ENCODE measurements at places on chromosomes 16 and 17. TPM values are rescaled to one million over a fixed set of nuclear protein-coding genes. Genes with fewer than 3 reads are reported as not detected.

DHRS13 gene
- 7.9 TPM for total RNA-seq

DNA sequence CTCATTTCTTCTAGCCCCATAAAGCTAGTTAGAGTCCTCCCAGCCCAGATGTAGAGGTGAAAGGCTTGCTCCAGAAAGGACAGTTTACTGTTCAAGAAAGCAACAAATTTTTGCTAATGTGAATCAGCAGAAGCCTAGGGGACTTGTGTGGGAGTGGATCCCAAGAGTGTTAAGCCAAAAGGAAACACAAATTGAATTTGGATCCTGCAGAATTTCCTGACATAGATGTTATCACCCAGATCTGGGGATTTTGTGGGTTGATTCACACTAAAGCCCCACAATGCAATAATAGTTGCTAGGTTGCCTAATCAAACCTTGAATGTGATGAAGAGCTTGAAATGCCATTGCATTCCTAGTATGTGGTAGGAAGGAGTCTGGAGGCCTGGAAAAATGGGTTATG lies 135.2 kb upstream of the HS3ST3A1 start:
- no peak for DNase-seq

- DNase-seq = no peak
Observed at GRCh38 chr16:74192281-74192797, 104.3 kb upstream of the PSMD7 start.

DNA sequence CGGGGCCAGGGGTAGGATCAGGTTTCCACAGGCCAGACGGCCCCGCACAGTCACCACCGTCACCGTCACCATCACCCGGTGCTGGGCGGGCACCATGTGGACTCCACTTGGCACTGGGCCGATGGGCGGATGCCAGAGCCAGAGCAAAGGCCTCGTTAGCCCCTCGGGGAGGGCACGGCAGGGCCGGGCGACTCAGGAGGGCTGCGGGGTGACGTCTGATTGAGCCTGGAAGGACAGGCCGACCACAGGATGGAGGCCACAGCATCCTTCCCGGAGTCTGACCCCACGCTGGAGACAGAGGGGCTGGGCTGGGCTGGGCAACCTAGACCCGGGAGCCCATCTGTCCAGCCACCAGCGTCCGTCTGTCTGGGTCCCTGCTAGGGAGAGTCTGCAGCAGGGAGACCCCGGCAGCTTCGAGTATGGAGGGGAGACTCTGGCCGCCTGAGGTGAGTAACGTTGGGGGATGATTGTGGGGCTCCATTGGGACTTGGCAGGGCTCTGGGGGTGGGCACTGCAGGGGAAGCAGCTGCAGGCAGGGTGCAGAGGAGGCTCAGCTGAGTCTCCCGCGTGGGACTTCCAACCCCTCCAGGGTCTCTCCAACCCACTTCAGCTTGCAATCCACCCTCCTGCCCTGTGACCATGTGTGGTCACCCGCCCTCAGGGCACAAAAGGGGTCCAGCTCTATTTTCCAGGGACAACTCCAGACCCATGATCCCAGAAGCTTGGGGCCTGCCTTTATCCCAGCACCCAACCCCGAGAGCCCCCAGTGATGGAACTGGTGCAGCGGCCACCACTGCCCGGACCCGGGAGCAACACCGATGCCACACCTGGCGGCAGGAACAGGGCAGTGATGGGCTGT lies 22.6 kb downstream of the SLC25A10 start:
- no peak for DNase-seq

DNA sequence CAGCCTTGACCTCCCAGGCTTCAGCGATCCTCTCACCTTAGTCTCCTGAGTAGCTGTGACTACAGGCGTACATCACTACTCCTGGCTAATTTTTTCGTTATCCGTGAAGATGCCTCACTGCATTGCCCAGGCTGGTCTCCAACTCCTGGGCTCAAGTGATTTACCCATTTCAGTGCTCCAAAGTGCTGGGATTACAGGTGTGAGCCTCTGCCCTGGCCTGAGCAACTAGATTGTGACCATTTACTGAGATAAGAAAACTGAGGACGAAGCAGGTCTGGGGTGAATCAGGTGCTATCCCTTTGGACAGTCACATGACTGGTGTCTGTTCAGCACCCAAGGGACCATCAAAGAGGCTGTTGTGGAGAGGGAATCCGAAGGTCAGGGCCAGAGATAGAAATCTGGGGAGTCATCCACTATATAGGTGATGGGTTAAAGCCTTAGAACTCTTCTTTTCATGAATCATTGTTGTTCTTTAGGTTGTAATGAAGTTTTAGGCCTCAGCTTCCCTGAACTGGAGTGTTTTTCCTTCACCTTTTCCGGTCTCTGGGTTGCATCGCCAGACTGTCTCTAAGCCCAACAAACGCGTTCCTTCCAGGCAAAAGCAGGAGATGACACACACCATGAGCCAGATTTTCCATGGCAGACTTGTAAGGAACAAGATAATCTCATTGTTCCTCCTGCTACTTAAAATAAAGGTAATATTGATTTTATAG lies 62.5 kb downstream of the FTO start:
- no peak for DNase-seq

DNA sequence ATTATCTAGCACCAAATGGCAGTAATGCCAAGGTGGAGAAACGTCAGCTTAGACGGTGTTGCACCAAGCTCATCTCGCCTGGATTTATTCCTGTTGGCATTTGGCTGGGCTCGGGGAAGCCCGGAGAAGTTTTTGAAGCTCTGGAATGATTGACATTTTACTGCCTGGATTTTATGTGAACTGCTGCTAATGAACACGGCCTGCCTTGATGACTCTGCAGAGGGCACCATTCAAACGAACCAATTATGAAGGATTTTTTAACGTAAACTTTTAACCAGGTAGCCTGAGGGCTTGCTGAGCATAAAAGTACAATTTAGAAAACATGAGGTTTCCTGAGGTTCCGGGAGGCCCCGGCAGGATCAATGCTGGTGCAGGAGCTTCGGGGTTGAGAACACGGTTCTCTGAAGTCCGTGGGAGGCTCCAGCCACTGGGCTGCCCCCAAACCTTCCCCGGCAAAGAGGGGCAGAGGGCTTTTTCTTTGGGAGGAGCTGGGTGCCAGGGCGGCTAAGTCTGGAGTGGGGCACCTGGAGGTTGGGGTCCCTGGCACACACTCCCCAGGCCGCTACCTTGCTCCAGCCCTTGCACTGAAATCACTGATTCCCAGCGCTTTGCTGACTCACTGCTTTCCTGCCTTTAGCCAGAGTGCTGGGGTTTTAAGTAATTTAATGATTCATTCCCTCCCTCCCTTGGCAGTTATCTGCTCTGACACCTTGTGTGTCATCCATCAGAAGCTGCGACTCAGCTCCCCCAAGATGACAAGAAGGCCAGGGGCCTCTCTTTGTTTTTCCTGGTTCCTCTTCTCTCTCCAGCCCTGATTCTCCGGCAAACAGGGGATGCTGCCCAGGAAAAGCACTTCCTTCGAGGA lies 161.2 kb upstream of the IRX3 start:
- DNase-seq = peak; percentile 33
